AML-193 (cell line): ENCODE measurements at places on chromosomes 1 and 21.
A peak's percentile ranks its signal among the peaks of the same experiment; 100 is the strongest.

DNA sequence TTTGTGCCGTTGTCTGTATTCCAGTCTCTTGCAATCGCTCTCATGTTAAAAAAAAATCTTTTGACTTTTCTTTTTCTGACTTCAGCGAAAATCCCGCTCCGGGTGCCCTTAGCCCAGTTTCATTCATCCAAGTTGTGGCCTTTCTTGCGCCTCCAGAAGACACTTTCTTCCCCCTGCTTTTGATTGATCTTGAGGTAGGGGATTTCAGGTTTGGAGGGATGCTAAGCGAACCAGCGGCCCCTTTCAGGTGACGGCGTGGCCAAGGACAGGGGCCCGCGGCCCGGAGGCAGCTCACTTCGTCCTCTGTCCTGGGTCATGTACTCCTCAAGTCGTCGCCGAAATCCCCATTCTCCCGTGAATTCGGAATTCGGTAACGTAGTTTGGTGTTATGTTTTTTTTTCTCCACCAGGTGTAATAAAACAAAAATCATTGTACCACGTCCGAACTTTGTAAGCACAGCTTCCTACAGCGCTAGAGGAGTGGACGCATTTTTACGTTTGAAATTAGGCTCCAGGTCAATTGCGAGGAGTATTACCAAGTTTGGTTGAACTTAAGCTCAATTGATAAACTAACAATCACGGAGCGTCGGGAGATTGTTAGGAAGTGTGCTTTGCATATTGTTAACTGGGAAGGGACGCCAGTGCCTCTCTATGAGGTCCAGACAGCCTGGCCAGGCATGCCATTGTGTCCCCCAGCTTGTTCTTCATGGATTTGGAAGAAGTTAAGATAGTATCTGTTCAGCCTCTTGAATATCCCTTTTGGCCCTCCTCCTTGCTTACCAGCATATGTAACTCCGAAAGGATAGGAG is 1.1 kb downstream of the MRPS6 start:
- no peak for DNase-seq

DNA sequence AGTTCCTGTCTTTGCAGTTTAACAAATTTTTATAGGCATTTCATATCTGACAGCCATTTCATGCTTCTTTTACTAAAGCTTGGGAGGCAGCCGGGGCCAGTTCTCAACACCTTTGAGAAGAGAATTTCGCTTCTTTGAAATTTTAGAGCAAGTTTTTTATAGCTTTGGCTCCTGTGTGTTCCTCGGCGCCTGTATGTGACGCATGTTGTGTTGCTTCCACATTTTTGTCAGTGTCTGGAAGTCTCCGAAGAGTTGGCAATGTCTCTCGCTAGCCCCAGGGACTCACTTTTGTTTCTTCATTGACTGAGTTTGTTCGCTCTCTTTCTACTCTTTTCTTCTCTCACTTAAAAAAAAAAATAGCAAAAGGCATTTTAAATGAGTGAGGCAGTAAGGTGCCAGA is 386.9 kb upstream of the PLXNA2 start:
- no peak for DNase-seq

DNA sequence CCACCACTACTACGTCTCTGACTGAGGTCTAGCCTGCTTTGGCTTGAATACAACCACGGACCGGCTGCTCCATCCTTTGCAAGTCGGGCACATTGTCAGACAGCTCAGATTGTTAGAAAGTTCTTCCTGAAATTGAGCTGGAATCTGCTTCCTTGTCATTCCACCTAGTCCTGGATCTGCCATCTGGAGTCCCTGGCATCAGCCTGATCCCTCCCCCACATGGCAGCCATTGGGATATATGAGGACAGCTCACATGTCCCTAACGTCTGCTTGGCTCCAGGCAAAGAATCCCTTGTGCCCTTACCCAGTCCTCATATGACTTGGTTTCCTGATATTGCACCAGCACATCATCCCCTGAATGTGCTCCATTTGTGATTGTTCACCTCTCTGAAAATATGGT is 56.3 kb upstream of the SYT6 start:
- DNase-seq: no peak

DNA sequence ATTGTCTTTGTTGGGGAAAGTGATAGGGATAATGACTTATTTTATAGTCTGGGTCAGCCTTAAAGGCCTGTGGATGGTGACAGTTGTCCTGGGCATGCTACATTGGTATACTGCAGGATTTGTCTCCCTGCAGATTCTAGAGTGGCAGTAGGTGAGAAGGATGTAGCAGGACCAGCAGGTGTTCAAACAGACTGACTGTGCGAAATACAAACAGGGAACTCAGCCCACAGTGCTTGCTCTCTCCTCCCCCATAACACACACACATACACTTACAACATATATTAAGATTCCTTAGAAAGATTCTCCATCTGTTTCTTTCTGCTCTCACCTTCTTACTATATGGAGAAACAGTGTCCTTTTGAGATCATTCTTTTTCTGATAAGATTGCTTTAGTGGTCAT is 6.9 kb downstream of the PDE4B start:
- no peak for DNase-seq

GRCh38 chr1:224631462-224632115 is 15.5 kb downstream of the CNIH3 start:
- no peak for DNase-seq

- DNase-seq: no peak
Measured at GRCh38 chr1:184437291-184437690, 50.5 kb downstream of the C1orf21 start.

GRCh38 chr1:202802998-202803932 is 5.0 kb downstream of the KDM5B start:
- peak; percentile 68 for DNase-seq

- DNase-seq: no peak
Measured at GRCh38 chr1:192967211-192967877, 91.8 kb downstream of the UCHL5 start.

GRCh38 chr1:156987715-156988114 is 57.8 kb downstream of the ARHGEF11 start:
- no peak for DNase-seq

DNA sequence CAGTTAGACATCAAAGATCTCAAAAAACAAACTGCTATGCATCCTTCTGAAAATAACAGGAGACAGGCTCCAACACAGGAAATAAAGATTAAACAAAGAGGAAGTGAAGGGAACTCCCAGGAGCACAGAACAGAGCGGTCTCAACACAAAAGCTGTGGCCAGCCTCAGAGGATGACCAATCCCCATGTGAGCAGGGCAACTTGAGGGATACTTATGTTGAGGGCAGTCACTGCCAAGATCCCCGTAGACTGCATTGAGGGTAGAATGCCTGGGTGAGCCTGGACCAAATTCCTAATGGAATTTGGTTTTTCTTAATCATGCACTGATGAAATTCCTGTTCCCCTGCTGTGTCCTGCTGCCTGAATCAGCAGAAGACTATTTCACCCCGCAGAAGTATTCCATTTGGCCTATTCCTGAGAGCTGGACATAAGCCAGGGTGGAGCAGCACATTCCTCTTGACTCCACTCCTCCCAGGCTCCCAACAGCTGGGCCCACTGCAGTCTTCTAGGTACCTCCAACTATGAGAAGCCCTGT is 49.0 kb downstream of the JAK1 start:
- DNase-seq: peak; percentile 73

DNA sequence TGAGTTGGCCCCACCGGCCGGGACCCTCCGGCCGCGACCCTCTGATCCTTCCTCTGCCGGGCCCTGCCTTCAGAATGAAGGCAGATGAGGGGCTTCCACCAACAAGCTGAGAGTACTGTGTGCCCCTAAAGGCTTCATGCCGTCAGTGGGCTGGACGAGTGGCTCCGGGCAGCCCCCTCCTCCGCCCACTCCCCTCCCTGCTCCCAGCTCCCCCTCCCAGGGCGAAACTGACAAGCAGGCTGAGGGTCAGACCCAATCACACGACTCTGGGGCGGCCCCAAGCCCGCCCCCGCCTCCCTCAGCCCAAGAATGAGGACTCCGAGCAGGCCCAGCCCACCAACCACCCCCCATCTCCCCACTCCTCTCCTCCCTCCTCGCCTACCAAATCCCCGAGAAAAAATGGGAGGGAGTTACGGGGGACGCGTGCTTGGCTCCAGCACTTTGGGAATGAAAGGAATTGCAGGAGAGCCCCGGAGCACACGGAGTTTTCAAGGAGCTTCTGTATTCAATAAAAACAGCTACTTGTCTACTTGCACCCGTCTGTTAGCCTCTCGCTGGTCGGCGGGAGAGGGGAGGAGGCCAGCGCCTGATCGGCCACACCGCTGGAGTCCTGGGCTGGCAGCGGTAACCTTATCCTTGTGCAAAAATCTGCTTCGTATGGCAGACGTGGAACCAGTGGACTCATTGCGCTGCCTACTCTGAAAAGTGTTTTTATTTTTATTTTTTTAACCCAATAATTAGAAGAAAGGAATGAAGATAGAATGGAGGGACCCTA is at the start of gene COL11A1:
Gene COL11A1, minus strand, starts transcription at position 147 of the 775 bp plus-strand sequence. CDS start 344 bp downstream, outside the sequence.
- DNase-seq: no peak

DNA sequence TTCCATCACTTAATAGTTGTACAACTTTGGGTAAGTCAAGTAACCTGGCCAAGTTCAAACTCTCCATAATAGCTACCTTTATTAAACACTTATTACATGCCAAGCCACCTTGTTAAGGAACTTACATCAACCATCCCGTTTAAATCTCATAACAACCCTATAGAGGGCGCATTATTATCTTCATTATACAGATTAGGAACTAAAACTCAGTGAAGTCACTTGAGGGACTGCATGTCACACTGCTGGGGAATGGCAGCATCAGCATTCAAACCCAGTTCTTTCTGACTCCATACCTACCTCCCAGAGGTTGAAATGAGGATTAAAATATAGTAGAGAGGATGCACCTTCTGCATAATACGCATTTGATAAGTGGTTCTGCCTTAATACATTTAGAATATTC is 47.1 kb upstream of the PLA2G2C start:
- DNase-seq: peak; percentile 35

DNA sequence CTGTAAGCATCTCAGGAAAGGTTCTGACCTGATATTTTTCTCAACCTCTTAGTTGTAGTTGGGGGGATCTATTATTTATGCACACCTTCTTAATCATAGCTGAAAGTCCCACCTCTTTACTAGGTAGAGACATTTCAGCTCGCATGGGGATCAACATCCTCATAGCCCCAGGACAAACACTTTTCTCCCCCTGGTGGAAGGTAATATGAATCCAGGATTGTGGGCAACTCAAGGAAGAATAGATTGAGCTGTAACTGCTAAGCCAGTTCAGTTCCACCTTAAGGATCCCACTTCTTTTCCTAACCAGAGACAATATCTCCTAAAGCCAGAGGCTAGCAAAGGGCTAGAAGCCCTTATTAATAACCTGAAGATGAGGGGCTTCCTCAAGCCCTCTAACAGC is 25.4 kb upstream of the SMYD3 start:
- DNase-seq: no peak

- DNase-seq: no peak
Measured at GRCh38 chr1:155278689-155279160, 1.5 kb downstream of the HCN3 start.

GRCh38 chr21:43190544-43190943 is 21.7 kb downstream of the CRYAA start:
- no peak for DNase-seq

DNA sequence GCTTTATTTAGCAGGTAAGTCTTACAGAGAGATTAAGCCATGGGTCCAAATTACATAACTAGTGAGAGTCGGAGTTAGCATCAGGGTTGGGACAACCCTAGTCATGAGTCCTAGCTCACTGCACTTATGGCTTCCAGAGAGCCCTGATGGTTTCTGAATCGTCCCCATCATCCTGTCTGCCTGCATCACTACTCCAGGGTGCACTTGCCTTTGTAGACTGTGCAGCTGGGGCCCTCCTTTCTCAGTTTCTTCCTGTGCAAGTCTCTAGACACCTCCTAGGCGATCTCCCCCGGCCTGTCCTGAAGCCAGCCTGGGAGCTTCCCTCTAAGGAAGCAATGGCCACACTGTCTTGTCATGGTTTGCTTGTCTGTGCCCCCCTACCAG is 37.1 kb downstream of the KIAA0040 start:
- DNase-seq: no peak
